NCI-H1105 treated with DMSO at 0.1 percent for 48 hours (cell line): ENCODE measurements at places on chromosomes 12 and 14.

- peak; percentile 70 for DNase-seq
Observed at GRCh38 chr12:100733817-100734593, 60.6 kb upstream of the ANO4 start.

DNA sequence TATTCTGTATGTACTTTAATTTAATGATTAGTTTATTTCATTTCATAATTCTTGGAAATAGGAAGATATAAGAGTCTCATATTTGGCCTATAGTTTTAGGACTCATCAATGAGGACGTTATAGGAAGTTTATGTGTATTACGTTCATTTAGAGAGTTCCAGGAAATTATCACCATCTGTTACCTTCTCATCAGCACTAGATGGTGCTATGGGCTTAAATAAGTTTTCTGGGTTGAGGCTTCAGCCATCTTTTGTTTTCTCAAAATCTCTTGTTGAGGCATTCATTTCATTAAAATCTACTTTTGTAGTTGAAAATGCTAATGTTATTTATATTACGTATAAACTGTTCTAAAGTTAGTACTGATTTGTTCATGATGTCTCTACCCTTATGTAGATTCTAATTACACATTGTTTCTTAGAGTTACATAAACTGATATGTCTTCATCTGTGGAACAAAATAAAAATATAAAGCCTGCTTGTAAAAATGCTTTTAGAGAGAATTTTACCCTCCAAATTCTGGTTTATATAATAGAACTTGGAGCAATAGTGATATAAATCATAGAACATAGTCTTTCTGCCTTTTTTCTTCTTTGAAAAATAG, 89.2 kb downstream of the CFAP54 start:
- peak; percentile 80 for DNase-seq

DNA sequence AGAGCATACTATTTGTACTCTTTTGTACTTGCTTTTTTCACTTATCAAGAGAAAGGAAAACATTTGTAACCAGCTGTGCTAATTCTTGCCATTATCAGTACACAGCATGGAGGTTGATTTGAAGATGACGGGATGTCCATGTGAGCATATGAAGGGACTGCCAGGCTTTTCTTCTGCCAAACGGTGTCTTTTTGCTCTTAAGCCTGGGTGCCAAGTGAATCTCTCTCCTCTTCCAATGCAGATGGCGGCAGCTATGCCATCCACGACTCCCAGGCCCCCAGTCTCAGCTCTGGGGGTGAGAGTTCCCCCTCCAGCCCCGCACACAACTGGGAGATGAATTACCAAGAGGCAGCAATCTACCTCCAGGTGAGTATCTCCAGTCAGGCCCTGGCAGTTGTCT, 38.9 kb downstream of the TPCN1 start:
- DNase-seq: no peak

GRCh38 chr14:99841436-99842071, 48.3 kb downstream of the EML1 start:
- DNase-seq: no peak

DNA sequence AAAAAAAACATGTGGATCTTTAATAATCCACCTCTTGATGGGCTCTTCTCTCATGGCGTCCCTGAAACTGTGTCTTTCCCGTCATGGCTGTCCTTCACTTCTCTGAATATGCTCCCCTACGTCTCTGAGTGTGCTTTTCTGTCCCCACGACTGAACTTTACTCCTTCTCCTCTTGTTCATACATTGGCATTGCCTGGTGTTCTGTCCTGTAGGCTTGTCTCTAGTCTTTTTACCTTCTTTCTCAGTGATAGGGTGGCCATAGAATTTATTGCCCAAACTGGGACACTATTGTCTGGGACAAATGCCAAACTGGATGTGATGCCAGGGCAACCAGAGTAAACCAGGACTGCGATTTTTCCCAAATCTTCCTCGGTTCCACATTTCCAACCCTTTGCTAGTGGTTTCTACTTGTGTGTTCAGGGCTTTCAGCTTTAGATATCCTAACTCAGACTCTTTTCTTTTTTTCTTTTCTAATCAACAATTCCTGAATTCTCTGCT, 202.2 kb downstream of the ATP23 start:
- DNase-seq: no peak

GRCh38 chr14:22778084-22778483, 11.6 kb downstream of the OXA1L start:
- DNase-seq: no peak

DNA sequence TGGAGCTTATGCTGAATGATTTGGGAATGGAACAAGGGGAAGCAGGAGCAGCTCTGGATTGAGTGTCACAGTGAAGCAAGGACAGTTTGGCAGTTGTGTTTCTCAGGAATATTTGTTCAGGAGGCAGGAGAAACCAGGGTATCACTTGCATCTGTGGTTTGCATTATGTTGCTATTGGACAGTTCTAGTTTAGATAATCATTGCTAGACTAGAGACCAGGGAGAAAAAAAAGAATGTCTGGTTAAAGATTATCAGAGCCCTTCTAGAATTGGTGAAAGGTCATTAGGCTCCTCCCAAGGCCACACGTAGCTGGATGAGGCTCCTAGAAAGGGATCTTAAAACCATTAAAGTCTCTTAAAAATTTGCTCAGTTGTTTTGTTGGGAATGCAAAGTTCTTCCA, 17.0 kb upstream of the SRSF5 start:
- DNase-seq: no peak

DNA sequence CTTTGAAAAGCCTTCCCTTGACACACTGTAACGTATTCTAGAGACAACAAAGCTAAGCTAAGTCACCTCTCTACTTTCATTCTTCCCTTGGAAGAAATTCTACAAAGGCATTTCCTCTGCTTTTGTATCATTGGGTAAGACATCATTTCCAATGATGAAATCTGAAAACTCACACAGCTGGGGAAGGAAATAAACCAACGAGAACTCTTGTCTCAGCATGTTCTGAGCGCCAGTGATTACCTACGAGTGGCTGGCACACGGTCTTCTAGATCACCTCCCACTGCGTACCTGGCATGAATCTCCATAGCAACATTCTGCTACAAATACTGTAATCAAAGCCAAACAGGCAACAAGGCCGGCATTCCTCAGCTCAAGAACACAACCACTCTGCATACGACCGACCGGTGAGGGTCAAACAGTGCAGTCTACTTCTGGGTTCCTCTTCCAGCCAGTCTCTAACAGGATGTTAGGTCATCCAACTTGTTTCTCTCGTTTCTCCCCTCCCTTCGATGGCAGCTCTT, 7.6 kb downstream of the VPS37B start:
- peak; percentile 77 for DNase-seq

DNA sequence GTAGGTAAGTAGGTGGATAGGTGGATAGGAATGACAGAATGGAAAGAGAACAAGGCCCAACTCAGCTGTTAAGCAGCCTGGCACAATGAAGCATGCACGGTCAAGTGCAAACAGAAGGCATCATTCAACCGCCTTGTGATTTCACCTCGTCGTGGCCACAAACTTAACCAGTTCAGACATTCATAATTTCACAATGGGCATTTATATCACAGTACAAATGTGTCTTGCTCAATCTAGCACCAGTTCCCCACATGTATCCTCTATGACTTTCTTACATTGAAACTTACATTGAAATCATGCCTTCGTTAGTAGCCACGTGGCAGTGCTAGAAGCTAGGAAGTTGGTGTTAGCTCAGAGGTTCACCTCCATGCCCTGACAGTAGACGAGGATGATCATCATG, 207.5 kb downstream of the ETV6 start:
- DNase-seq: no peak

DNA sequence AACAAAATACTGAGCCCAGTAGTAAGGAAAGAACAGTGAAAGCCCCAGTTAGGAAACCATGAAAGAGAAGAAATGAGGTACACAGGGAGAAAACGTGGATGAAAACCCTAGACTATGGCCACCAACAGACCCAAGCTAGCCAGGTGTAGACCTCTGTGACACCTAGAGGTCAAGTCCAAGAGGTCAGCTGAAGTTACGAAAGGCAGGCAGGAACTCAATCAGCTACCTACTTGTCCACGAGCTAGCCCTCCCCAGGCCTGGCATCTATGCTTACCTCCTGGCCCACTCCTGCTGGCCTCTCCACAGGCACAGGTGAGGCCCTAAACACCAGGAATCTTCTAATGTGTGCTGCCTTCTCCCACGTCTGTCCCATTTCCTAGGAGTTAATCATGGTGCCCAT, 48.7 kb downstream of the DPF3 start:
- DNase-seq: no peak

- no peak for DNase-seq
Observed at GRCh38 chr12:121825041-121825523, 21.3 kb downstream of the SETD1B start.

DNA sequence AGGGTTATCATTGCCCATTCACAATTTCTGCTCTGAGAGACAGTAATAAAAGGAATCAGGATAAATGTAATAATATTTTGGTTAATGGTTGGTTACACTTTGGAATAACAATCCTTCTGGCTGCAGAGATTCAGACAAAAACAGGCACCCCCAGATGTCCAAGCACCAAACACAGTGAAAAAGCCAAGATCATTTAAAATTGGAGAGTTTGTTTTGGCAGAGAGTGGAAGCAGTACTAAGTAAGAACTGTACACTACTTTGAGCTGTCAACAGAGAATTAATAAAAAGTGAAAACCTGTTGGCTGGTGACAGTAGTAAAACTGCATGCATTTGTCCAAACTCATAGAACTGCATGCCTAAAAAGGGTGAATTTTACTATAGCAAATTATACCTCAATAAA, 15.6 kb upstream of the IL22 start:
- DNase-seq: no peak

DNA sequence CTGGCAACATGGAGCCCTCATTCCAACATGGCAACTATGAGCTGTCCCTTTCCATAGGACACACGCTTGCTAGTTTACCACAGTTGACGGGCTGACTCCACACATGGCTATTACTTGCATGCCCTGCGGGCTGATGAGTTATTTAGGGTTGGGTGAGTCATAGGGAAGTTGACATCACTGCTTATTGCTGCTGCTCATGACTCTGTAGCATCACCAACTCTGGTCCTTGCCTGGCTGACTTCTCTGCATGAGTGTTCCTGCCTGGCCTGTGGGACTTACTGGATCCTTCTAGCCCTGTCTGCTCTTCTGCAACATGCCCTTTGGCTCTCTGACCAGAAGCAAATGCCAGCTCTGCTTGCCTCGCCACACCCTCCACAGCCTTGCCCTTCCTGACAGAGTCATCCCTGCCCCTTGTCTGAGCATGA, 199.5 kb downstream of the ANO6 start:
- no peak for DNase-seq

DNA sequence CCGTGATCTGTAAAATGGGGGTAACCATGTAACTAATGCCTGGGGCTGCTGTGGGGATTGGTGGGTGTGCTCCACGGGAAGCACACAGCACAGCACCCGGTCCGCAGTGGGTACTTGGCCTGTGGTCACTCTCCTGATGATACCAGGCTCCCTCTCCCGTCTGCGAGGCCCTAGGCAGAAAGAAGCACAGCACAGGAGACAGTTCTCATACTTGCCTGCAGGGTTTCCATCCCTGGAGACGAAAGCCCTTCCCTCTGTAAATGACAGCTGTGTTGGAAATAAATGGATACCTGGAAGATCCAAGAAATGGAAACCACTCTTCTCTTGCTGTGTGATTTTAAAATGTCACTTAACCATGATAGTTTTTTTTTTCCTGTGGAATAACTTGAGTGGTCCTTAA, 7.9 kb upstream of the PRMT8 start:
- no peak for DNase-seq

- no peak for DNase-seq
Observed at GRCh38 chr12:106142591-106143261, 4.0 kb upstream of the NUAK1 start.

- no peak for DNase-seq
Observed at GRCh38 chr14:59344016-59344415, 121.2 kb downstream of the GPR135 start.

GRCh38 chr14:35441160-35441559, 36.6 kb upstream of the NFKBIA start:
- DNase-seq: no peak

GRCh38 chr14:56549721-56550120, 29.9 kb upstream of the TMEM260 start:
- DNase-seq: no peak

DNA sequence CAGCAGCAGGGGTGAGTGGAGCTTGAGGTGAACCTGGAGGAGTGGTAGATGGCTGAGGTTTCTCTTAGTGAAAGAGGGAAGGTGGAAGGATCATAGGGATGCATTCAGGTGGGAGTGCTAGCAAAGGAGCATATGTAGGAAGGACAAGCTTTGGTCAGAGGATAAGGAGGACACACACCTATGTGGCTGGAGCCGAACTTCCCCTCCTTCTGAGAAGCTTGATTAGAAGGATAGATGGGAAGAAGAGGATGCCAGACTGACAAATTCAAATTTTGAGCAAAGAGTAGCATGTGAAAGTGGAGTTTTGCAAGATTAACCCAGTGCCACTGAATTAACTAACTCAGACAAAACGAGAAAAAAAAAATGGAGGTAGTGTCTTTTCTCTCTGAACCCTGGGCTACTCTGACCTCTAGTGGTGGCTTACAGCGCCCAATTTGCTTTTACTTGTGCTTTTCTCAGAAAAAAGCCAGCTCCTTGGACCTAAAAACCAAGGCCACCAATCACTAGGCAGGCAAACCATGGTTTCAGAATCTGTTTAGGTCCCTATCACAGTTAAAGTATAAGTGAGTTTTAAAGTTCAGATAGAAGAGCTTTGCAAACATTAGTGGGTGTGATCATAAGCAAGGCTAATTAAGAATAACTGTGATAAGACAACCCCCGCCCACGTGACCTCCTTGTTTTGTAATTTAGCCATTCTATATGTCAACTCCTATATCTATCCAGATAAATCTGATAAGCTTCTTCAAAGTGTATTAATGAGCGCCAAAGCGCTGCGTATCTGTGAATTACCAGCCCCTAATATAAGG, 15.5 kb downstream of the EMP1 start:
- DNase-seq: peak; percentile 83

GRCh38 chr14:76863724-76864407, 37.7 kb downstream of the LRRC74A start:
- DNase-seq: no peak

DNA sequence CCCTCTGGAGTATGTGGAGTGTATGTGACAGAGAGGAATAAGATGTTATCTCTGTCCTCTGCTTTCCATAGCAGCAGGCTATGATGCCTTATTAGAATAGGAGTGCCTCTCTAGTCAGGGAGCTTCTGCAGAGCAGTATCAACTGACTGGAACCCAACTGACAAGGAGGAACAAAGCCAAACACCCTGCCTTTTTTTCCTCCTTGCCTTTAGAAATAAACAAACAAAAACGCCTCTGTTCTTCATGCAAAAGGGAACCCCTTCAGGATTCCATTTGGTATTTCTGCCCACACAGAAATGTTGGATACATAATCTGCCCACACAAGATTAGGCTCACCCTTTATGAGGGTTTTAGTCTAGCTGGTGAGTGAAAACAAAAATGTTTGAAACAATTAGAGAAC, 50.3 kb downstream of the VRK1 start:
- no peak for DNase-seq
